ENCODE measurements at places on chromosomes 12 and 14.

DNA sequence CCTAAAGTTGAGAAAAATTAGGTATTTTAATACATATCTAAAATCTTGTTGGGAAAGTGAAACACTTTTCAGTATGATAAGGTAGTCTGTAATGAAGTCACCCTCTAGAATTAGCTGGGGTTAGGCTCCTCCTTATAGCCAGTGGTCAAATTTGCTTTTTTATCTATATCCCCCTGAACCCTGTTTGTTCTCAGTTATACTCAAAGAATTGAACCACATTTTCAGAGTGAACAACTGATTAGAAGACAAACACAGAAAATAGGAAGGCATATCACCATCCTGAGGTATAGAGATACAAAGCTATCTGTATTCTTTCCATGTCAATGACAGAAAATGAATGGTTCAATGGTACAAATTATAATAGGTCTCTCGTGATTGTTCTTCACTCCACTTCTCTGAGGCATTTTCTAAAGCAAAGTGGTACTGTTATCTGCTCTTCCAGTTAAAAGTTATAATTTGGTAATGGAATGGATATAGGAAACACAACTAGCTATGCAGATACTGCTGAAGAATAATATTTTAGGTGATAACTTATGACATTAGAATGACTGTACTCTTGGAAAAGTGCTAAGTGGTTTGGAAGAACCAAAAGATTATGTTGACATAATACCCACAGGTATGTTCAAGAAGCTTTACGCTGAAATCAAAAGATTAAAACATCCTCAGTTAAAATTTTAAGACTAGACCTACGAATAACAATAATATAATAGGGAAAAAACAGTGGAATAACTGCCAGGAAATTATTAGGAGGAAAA, 27.6 kb downstream of the WASHC3 start:
- DNase-seq, result peak; percentile 7

- DNase-seq, result no peak
These were observed 6.1 kb downstream of the IFI27L2 start for GRCh38 chr14:94123296-94123695.

DNA sequence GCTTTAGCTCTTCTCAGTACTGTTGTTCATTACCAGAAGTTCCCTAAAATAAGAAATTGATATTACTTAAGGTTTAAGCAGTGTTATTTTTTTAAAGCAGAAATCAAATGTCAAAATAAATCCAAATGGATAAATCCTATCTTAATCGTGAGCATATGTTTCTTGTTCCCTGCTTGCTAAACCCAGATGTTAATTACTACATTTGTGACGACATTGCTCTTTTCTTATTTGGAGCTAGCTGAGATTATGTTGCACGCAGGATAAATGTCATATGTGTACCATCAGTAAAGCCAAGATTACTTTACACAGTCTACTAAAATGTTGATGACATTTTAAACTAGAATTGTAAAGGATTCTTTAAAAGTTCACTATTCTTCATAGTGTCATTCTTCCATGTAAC, 157.5 kb downstream of the PLCZ1 start:
- peak; percentile 67 for DNase-seq

DNA sequence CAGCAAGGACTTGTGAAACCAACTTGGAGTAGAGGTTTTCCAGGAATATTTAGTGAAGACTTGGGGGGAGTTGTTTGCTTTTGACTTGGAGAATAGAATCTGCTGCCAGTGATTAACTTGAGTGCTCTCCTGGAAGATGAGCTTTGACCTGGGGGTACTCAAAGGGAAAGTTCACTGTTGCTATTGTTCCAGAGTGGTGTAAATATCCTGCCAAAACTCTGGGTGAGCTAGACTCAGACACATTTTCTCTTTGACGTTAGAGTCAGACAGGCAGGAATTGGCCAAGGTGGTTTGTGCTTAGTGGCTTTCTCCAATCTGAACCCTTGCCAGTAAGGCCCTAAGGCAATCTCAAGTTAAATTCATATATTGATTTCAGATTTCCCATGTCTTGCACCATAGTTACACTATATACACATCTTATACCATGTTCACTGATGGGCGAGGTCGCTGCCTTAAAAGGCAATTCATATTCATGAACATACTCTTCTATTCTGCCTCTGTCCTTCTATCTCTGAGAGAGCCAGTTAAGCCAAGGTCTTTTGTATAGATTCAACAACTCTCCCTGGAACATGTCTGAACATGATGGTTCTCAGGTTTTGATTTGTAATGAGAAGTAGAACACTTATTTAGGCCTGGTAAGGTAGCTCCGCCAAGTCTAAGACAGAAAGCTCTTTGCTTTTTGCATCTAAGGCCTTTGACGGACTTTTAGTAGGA, 204.6 kb upstream of the SLC38A2 start:
- no peak for DNase-seq

DNA sequence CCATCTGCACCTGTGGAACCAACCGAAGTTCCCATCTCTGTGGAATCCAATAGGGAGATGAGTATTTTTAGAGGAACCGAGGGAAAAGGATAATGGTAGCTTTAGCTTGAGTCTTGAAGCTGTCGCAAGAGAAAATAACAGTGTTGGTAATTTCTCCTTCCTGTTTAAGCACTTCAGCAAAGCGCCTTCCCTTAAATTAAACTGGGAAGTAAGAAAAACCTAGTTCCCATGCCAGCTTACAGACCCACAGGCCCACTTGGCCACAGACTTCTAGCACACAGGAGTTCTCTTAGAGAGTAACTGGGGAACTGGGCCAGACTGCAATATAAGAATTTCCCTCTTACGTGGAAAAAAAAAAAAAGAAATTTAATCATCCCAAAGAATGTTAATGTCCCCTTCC, 223.8 kb downstream of the EFCAB11 start:
- DNase-seq, result no peak

DNA sequence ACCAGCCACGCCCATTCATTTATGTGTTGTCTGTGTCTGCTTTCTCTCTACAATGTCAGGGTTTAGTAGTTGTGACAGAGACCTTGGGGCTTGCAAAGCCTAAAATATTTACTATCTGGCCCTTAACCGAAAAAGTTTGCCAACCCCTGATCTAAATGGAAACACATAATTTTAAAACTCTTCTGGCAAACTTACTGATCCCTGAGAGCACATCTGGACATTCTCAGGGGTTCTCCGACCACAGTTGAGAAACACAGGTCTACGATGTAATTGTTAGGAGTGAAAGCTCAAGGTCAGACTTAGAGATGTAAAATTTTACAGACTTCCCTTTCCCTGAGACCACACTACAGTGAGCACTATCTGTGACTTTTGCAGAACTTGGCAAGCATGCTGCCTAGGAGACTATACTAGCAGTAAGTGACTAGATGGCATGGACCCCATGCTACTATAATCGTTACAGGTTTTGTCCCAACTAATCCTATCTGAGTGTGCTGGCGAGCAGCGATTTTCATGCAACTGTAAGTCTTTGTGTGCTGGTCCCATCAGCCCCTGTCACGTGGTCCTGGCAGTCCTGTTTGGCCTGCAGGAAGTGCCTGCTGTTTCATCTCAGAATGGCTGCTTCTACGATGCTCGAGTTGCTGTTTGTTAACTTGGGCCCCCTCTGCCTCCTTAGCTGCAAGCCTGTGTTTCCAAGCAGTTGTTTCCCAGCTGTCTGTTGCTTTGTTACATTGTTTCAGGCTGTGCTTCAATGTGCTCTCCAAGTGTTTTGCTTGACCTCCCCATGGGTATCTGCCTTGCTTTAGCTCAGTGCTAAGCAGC, 21.6 kb downstream of the TMTC2 start:
- DNase-seq, result no peak

DNA sequence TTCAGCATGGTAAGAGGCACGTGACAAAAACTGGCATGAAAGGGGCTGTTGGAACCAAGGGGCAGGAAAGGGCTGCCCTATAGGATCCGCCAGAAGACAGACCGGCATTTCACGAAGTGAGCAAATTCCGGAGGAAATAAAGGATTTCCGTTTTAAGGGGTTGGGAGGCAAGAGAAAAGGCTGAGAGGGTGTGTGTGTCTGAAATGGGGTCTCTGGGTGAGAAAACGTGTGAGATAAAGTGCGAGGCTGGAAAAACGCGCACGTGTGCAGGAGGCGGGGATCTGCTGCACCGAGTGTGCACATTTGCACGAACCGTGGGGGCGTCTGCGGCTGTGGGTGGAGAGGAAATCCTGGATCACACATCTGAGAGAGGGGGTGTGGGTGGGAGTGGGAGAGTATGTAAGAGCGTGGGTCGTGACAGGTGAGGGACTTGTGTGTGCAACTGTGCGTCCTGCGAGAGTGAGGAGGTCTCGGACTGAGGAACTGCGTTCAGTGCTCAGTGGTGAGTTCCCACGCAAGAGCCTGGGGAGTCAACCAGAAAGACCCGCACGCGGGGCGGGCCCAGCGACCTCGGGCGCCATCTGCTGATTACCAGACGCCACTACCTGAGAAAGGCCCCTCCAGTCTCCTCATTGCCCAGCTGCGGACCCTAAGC, 37.0 kb upstream of the P2RX7 start:
- DNase-seq, result peak; percentile 40

GRCh38 chr14:99064262-99064954, 207.6 kb downstream of the BCL11B start:
- DNase-seq, result peak; percentile 41
